ENCODE measurements at places on chromosomes 5 and 9. TPM values are rescaled to one million over a fixed set of nuclear protein-coding genes. Genes with fewer than 3 reads are reported as not detected.

CDKN2B-AS1 gene
- 0.13 TPM for total RNA-seq

KCNV2 gene
- total RNA-seq: not detected

DNA sequence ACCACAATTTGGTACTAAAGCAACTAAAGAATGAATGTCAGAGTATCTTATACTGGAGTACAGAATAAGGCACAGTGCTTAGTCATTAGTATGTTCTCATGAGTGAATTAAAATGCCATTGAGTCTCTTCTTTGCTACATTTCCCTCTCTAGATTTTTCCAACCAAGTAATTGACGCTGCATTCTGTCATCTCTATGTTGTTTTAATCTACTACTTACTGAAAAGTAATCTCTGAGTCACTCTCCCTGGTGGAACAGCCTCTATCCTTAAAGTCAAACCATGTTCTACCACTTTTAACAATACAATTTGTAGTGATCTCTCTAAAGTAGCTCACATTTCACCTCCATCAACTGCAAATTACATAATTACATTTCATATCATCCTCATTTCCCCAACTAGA, 495.1 kb downstream of the CDH18 start:
- no peak for DNase-seq

DNA sequence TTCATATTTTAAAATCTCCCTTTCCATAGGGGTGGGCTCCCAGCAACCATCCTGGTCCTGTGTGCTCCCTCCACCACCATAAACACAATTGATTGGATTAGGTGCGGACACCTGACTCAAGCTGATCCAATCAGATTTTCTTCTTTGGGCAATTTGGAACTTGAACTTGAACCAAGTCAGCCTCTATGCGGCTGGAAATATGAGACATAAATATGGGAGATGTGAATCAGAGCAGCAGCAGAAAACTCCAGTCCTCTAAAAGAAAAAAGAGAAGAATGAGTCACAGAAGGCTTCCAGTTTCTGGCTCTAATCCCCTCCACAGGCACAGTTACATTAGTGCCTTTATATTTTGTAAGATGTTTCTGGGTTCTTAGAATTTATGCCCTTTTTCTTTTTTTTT, 306.6 kb downstream of the MLLT3 start:
- DNase-seq: no peak

DNA sequence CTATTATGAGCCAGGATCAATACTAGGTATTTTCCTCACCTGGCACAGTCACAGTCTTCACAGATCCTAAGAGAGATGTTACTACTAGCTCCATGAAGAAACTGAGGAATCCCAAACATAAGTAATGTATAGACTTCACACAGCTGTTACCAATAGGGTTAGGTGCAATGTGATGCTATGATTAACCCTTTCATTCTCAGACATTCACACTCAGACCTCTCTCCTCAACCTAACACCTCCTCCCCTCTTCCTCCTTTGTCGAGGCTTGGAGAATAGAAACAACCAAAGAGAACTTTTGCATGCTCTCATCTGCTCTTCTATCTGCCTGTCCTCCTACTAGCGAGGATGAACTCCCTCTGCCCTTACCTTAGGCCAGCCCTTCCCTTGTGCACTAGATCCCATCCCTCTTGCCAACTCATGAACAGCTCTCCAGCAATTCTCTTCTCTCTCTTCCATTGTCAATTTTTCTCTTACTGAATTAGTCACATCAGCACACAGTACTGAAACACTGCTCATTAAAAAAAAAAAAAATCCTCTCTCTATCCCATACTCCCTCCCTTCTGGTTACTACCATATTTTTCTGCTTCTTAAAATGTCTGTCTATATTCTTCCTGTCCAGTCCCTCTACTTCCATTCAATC, 47.7 kb downstream of the MAPKAP1 start:
- DNase-seq: no peak

DNA sequence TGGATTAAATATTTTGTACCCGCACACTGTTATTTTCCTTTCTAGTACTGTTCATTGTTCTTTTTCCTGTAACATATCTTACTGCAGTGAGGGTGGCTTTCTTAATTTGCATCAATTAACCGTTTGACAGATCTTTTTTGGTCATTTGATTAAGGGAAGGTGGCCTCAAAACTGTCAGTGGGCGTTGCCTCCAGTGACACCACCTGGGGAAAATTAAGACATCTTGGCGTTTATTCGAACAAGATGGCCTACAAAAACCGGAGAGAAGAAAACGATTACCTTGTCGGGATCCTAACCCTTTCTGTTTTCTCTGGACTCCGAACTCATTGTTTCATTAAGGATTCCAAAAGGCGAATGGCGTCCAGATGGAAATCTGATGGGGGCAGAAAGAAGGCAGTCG, 2.0 kb downstream of the BASP1 start:
- DNase-seq: no peak

GRCh38 chr5:160262151-160263074, 33.1 kb downstream of the FABP6 start:
- peak; percentile 47 for DNase-seq

IL13 gene
- total RNA-seq: not detected

BRD9 gene
- total RNA-seq: 26.8 TPM

- no peak for DNase-seq
Observed at GRCh38 chr9:137168904-137169856, 671 bp downstream of the LRRC26 start.

C5orf52 gene
- not detected for total RNA-seq

SNCAIP gene
- total RNA-seq: 3.2 TPM

C1QTNF3 gene
- 2.5 TPM for total RNA-seq

PDZD2 gene
- total RNA-seq: 66.2 TPM

- DNase-seq: no peak
Observed at GRCh38 chr5:100188778-100189177, 346.4 kb upstream of the FAM174A start.

- peak; percentile 45 for DNase-seq
Observed at GRCh38 chr9:137694962-137695875, 76.4 kb downstream of the EHMT1 start.

DNAH5 gene
- 0.24 TPM for total RNA-seq

DNA sequence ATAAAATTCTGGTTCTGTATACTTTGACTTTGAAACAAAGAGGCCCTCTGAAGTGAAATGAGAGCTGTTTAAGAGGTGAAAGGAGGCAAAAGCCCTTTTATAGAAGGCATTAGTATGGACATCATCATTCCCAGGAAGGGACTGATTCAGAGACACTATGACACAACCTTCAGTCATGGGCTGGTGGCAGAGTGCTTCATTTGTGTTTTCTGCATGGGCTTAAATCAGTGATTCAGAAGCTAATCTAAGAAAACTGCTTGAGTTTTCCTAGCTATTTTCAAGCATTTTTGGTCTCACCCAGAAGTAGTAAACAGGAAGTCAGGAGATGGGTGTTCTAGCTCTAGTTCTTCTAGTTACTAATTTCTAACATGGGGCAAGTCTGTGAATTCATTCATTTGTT, 288.9 kb downstream of the TRPM3 start:
- no peak for DNase-seq

DNA sequence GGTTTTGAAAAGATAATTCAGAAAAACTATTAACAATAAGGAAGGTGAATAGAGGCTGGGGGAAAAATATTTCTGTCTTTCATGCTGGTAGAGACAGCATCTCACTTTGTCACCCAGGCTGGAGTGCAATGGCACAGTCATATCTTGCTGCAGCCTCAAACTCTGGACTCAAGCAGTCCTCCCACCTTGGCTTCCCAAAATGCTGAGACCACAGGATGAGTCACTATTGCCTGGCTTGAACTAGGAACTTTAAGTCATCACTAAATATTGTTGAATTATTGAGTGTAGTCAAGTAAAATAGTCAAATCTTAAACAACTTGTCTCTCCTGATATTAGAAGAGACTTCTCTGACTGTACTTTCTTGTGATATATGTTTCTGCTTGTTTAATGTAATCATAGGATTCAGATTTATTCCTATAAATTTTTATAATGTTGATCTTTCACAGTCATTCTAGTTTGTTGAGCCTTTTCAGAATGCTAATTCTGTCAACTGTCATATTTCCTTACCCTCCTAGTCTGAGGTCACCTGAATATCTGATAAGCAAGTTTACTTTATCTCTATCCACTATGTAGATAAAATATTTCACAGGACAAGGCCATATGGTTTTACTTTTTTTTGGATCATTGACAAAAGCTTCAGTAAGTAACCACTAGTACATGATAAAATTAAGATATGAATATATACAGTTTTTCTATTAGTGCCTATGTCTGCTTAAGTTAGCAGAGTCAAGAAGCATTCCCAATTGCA, 1696.5 kb downstream of the MAT2B start:
- no peak for DNase-seq

DNA sequence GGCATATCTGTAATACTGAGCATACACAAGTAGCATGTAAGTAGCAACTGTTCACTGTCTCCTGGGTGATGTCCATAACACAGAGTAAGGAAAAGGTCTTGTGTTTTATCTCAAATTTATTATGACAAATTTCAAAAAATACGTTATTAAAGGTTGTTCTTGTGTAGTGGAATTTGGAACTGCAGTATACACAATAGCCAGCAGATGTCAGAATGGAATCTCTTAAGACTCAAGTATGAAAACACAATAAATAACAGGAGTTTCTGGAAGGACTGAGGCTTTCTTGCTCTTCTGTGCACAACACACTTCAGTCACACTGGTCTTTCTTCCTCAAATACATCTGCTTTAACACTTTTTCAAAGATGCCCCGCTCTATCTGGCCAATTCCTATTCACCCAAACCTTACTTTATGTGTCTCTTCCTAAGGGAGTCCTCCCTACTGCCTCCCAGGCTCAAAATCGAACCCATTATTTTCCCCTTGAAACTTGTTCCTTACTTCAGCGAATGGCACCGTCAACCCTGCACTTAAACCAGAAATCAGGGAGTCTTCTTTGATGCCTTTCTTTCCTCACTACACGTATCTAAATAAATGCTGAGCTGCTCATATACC, 6.5 kb upstream of the FBXO10 start:
- no peak for DNase-seq

SEC61B gene
- 77.8 TPM for total RNA-seq

ARID3C gene
- not detected for total RNA-seq
